T-helper 2 cell treated with Interferon-gamma antibody and Interleukin-4, amounts not matched to agents 5 μg/mL and 100 μg/mL, for 36 hours (primary cell): ENCODE measurements at places on chromosomes 3 and 15.

- H3K27me3 ChIP-seq = peaks cover 5% of the 10 kb centered on the region
- DNase-seq = no peak
- H3K27ac ChIP-seq = no peak overlapping the region
- no peaks in the 10 kb centered on the region for H3K4me1 ChIP-seq
- no peaks in the 10 kb centered on the region for H3K36me3 ChIP-seq
Measured at GRCh38 chr3:185187391-185187790, 34.5 kb upstream of the C3orf70 start.

- no peak for DNase-seq
- H3K27ac ChIP-seq = no peak overlapping the region
- H3K4me1 ChIP-seq = peaks cover 12% of the 10 kb centered on the region
- H3K36me3 ChIP-seq = no peaks in the 10 kb centered on the region
- no peak overlapping the region for H3K4me3 ChIP-seq
- peaks cover 20% of the 10 kb centered on the region for H3K27me3 ChIP-seq
Measured at GRCh38 chr15:75822685-75823278, 20.5 kb upstream of the UBE2Q2 start.

DNA sequence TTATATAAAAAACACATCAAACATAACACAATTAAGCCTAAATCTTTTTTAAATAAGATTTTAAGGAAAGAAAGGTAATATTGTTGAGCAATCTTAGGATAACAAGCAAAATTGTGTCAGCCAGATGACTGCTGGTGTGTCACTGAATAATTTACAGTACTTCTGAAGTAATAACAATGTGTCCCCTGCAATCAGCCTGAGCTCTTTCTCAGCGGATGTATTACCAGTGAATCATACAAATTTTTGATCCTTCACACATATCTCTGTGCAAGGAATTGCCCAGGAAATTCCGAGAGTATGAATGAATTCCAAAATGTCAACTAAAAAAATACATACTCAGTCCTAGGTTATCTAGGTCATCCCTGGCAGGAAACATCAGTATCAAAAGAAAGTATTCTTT is 76.6 kb upstream of the PTX3 start:
- no peak overlapping the region for H3K27ac ChIP-seq
- H3K27me3 ChIP-seq = no peaks in the 10 kb centered on the region
- H3K4me3 ChIP-seq = no peak overlapping the region
- no peaks in the 10 kb centered on the region for H3K4me1 ChIP-seq
- no peak for DNase-seq
- no peaks in the 10 kb centered on the region for H3K36me3 ChIP-seq

- H3K4me3 ChIP-seq = no peak overlapping the region
- H3K27me3 ChIP-seq = no peaks in the 10 kb centered on the region
- H3K36me3 ChIP-seq = no peaks in the 10 kb centered on the region
- DNase-seq = no peak
- H3K27ac ChIP-seq = no peak overlapping the region
- H3K4me1 ChIP-seq = no peaks in the 10 kb centered on the region
Measured at GRCh38 chr3:10845001-10845761, 29.2 kb downstream of the SLC6A11 start.

DNA sequence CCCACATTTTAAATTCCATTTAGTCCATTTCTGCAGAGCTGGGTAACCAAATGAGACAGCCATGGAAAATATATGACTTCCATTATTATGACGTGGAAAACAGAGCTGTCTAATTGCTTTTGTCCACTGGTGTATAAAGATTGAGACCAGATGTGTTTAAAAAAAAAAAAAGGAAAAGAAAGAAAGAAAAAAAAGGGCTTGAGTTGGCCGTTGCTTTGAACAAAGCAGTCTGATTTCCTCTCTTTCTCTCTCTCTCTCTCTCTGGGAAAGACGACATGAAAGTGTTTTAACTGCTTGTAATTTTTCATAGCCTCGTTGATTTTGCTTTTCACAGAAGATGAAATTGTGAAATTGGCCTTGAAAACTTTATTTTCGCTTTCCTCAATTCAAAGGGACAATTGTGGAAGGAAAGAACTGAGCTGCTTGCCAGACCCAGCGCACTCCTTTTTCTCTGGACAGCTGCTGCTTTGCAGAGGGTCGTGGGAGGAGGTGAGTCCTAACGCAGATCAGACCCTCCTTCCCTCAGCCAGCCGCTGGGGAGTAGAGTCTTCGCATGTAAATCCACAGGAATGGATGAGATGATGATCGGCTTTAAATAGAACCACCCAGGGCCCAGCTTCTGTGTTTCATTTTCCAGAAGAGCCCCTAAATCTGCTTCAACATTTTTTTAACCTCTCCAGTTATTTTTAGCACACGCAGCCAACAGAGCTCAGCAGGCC is 42.8 kb upstream of the UBE2E1 start:
- peaks cover 3% of the 10 kb centered on the region for H3K27me3 ChIP-seq
- no peak overlapping the region for H3K27ac ChIP-seq
- peaks cover 6% of the 10 kb centered on the region for H3K4me1 ChIP-seq
- no peaks in the 10 kb centered on the region for H3K36me3 ChIP-seq
- no peak for DNase-seq

- H3K36me3 ChIP-seq = no peaks in the 10 kb centered on the region
- no peaks in the 10 kb centered on the region for H3K27me3 ChIP-seq
- DNase-seq = no peak
- peaks cover 7% of the 10 kb centered on the region for H3K4me1 ChIP-seq
- H3K27ac ChIP-seq = no peak overlapping the region
Measured at GRCh38 chr15:98805434-98806274, 157.3 kb downstream of the IGF1R start.

DNA sequence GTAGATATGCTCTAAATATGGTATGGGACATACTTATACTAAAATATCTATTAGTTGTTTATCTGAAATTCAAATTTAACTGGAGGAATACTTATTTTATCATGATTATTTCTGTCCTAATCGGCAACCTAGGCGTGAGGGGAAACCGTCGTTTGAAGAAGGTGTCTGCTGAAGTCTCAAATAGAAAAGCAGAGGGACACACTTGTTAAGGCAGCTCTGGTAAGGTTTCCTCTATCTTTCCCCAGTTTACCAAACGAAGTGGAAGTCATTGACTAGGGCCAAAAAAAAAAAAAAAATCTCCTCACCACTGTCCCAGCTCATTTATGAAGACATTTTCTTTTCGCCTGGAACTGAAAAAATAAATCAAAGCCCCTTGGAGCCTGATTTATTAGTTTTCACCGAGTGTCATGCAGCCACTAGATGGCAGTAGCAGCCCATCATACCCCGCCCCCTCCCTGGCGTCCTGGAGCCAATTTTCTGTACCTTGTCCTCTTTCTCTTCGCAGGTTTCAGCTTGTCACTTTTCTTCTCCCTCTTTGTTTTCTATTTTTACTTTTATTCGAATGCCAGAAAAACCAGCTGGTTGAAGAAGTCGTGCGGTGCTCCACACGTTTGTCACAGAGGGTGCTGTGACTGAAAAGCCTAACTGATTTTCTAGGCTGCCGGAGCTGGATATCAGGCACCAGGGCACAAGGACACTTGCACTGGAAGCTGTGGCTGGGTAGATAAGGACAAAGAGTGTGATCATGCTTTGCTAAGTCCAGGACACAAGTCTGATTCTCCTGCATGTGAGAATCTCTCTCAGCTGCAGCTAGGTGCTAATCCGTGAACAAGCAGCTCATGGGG is 238.7 kb downstream of the ZPLD1 start:
- H3K4me3 ChIP-seq = no peak overlapping the region
- peak; percentile 22 for DNase-seq
- H3K27ac ChIP-seq = no peak overlapping the region
- peaks cover 1% of the 10 kb centered on the region for H3K4me1 ChIP-seq
- H3K27me3 ChIP-seq = peaks cover 8% of the 10 kb centered on the region
- no peaks in the 10 kb centered on the region for H3K36me3 ChIP-seq

GRCh38 chr3:63458405-63458804 is 180.3 kb downstream of the SYNPR start:
- no peaks in the 10 kb centered on the region for H3K4me1 ChIP-seq
- H3K4me3 ChIP-seq = no peak overlapping the region
- H3K27ac ChIP-seq = no peak overlapping the region
- DNase-seq = no peak
- H3K27me3 ChIP-seq = no peaks in the 10 kb centered on the region

GRCh38 chr3:119311081-119311925 is 17.1 kb downstream of the ARHGAP31 start:
- no peak overlapping the region for H3K27ac ChIP-seq
- H3K36me3 ChIP-seq = no peaks in the 10 kb centered on the region
- H3K4me3 ChIP-seq = no peak overlapping the region

DNA sequence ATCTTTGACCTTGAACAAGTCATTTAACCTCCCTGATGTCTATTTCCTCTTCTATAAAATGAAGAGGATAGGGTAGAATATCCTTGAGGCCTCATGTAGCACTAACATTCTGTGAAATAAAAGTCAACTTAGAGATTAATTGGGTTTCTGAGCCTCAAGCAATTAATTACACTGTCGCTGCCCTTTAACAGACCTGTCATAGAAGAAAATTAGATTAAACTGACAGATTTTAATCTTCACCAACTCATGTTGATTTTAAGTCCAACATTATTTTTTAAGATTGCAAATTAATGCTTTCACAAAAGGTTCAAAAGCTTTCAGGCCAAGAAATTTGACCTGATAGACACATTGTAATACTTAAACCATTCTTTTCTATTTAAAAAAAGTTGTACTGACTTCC is 8.1 kb upstream of the MNS1 start:
- no peaks in the 10 kb centered on the region for H3K36me3 ChIP-seq
- no peak for DNase-seq
- peaks cover 12% of the 10 kb centered on the region for H3K4me1 ChIP-seq
- H3K27me3 ChIP-seq = peaks cover 10% of the 10 kb centered on the region
- H3K27ac ChIP-seq = no peak overlapping the region
- no peak overlapping the region for H3K4me3 ChIP-seq

DNA sequence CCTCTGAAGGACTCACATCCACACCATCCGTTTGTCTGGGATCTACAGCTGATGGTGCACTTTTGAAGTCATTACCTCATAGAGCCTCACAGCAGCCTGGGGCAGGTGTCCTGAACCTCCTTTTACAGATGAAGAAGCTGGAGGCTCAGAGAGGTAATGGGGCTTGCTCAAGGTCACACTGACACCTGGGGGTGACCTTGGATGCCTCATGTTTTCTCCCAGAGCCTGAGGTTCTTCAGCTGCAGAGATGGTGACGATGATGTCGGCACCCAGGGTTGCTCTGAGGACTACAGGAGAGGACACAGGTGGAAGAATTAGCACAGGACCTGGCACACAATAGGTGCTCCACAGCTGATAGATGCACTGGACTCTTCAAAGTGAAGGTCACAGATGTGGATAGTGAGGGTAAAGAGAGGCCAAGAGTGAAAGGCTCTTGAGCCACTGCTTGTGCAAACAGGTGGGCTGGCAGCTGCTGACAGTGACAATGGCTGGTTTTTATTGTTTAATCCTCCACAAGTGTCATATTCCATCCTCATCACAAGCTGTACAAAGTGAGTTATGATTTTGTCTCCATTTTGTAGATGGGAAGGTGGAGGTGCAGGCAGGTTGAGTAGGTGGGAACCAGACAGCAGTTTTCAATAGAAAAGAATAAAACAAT is 17.4 kb upstream of the ATP2B2 start:
- H3K27me3 ChIP-seq = peaks cover 31% of the 10 kb centered on the region
- no peak overlapping the region for H3K27ac ChIP-seq
- H3K4me1 ChIP-seq = no peaks in the 10 kb centered on the region

GRCh38 chr15:97092656-97093055 is 762.2 kb downstream of the NR2F2 start:
- H3K27me3 ChIP-seq = no peaks in the 10 kb centered on the region
- no peak overlapping the region for H3K27ac ChIP-seq
- DNase-seq = no peak
- no peaks in the 10 kb centered on the region for H3K4me1 ChIP-seq

GRCh38 chr3:53806182-53807116 is 39.8 kb downstream of the CHDH start:
- no peaks in the 10 kb centered on the region for H3K4me1 ChIP-seq
- no peak overlapping the region for H3K4me3 ChIP-seq
- H3K36me3 ChIP-seq = no peaks in the 10 kb centered on the region
- DNase-seq = no peak
